Uterus (tissue), 4 donors: ENCODE measurements at places on chromosomes 7 and 10. TPM values are rescaled to one million over a fixed set of nuclear protein-coding genes. Genes with fewer than 3 reads are reported as not detected.

DNA sequence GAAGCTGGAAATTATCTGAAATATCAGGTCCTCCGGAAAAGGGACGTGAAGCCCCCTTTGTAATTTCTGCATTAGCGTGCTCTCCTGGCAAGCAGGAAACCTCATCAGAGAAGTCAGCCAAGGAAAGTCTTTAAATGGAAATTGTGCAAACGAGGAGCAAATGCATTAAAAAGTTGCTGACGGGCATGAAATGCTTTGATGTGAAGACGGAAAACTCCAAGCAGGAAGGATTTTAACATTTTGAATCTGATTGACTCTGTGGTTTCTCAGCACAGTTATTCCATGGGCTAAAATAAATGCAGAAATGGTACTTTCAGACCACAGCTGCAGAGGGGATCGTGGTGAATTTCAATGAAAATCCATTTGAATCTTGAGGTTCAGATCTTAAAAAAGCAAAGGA is 167.8 kb downstream of the AHR start:
- H3K27ac ChIP-seq, result no peak overlapping the region
- no peaks in the 10 kb centered on the region for H3K36me3 ChIP-seq
- no peaks in the 10 kb centered on the region for H3K27me3 ChIP-seq
- no peak for DNase-seq
- H3K4me1 ChIP-seq, result no peaks in the 10 kb centered on the region

DNA sequence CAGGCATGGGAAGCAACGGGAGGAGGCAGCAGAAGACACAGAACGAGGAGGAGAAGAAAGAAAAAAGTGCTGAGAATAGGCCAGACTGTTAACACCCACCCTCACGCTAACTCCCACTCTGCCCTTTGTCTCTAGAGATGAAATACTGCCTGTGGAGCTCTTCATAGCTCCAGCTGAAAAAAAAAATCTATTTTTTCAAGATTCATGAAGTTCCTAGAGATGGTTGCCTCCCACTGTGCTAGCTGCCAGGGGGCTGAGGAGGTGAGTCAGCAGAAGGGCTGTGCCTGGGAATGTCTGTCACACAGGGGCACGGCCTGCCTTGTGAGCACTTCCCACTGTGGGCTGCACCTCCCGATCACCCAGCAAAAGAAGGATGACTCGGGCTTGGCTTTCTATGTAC is 144.5 kb downstream of the RNF216 start:
- peak; percentile 88 for DNase-seq
- H3K27me3 ChIP-seq, result no peaks in the 10 kb centered on the region
- peak overlapping the region; percentile 71 for H3K27ac ChIP-seq
- no peak overlapping the region for H3K4me3 ChIP-seq
- H3K4me1 ChIP-seq, result peaks cover 21% of the 10 kb centered on the region

DNA sequence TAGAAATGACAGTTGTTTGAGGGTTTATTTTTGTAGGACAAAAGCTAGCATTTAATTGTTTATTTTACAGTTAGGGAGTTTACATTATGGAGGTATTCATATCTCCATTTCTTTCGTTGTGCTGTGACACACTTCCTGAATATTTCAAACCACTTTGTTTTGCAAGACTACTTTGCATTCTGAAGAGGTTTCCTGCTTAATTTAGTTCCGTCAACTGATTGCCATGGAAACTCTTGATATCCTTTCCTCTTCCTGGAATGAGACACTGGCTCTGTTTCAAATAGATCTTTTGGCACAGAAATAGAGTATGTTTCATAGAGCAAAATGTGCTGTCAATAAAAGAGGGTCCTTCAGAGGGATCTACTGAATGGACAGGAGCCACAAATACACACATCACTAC is 159.5 kb upstream of the AGR3 start:
- H3K27ac ChIP-seq, result no peak overlapping the region
- no peaks in the 10 kb centered on the region for H3K27me3 ChIP-seq
- no peaks in the 10 kb centered on the region for H3K4me1 ChIP-seq
- H3K36me3 ChIP-seq, result no peaks in the 10 kb centered on the region
- no peak for DNase-seq
- no peak overlapping the region for H3K4me3 ChIP-seq

- DNase-seq, result no peak
- no peak overlapping the region for H3K27ac ChIP-seq
- H3K36me3 ChIP-seq, result no peaks in the 10 kb centered on the region
These were observed 97.4 kb downstream of the RAB18 start for GRCh38 chr10:27601503-27601902.

GRCh38 chr7:106668861-106669524 is 8.0 kb upstream of the CCDC71L start:
- no peak overlapping the region for H3K4me3 ChIP-seq
- H3K4me1 ChIP-seq, result no peaks in the 10 kb centered on the region
- H3K27me3 ChIP-seq, result no peaks in the 10 kb centered on the region
- no peak for DNase-seq
- H3K27ac ChIP-seq, result no peak overlapping the region
- H3K36me3 ChIP-seq, result no peaks in the 10 kb centered on the region

- H3K36me3 ChIP-seq, result no peaks in the 10 kb centered on the region
- H3K4me3 ChIP-seq, result no peak overlapping the region
- H3K27me3 ChIP-seq, result no peaks in the 10 kb centered on the region
- H3K27ac ChIP-seq, result no peak overlapping the region
These were observed 122.9 kb downstream of the LSMEM1 start for GRCh38 chr7:112603673-112604072.

DNA sequence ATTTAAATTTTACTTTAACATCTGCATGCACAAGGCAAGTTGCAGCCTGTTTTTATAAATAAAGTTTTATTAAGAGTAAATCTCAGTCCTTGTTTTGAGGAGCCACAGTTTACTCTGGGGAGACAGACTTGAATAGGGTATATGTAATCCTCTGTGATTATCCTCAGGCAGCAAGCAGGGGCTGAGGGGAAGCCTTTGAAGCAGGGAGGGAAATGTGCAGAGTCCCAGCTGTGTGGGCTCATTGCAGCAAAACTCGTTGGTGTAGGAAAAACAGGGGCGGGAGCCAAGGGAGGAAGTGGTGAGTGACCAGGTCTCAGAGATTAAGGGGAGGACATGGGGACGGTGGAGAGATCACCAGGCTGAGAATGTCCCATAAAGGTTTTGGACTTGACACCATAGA is 34.3 kb upstream of the SMC3 start:
- H3K27ac ChIP-seq, result no peak overlapping the region
- DNase-seq, result no peak
- H3K4me3 ChIP-seq, result no peak overlapping the region
- H3K27me3 ChIP-seq, result peaks cover 2% of the 10 kb centered on the region
- no peaks in the 10 kb centered on the region for H3K36me3 ChIP-seq

DNA sequence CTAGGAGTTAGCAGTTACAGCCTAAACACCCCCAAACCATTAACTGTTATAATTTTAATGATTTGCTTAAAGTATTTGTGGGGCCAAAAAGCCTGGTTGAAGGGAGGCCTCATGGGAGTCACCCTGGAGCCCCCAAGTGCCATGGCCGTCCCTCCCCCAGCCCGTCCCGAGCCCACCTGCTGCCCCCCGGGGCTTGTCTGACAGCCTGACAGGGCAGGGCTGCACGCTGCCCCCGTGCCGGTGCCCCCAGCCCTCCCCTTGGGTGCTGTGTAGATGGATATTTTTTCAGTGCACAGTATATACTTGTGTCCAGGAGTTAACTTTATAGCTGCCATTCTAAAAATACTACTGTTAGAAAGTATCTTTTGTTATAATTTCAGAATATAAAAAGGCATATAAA is 108.4 kb downstream of the CYTH3 start:
- H3K36me3 ChIP-seq, result no peaks in the 10 kb centered on the region
- no peak for DNase-seq
- no peaks in the 10 kb centered on the region for H3K4me1 ChIP-seq

- H3K27ac ChIP-seq, result no peak overlapping the region
- H3K4me1 ChIP-seq, result no peaks in the 10 kb centered on the region
- H3K4me3 ChIP-seq, result no peak overlapping the region
- H3K27me3 ChIP-seq, result no peaks in the 10 kb centered on the region
- DNase-seq, result no peak
- H3K36me3 ChIP-seq, result no peaks in the 10 kb centered on the region
These were observed 480.3 kb upstream of the C7orf33 start for GRCh38 chr7:148110097-148110868.

GRCh38 chr7:128359939-128360338 is 1.6 kb downstream of the PRRT4 start:
- DNase-seq, result no peak
- no peaks in the 10 kb centered on the region for H3K4me1 ChIP-seq
- H3K4me3 ChIP-seq, result no peak overlapping the region
- no peak overlapping the region for H3K27ac ChIP-seq
- no peaks in the 10 kb centered on the region for H3K27me3 ChIP-seq

- H3K4me1 ChIP-seq, result no peaks in the 10 kb centered on the region
- no peak overlapping the region for H3K4me3 ChIP-seq
- H3K36me3 ChIP-seq, result no peaks in the 10 kb centered on the region
- DNase-seq, result no peak
These were observed 44.1 kb downstream of the HTR7 start for GRCh38 chr10:90813594-90814365.

DNA sequence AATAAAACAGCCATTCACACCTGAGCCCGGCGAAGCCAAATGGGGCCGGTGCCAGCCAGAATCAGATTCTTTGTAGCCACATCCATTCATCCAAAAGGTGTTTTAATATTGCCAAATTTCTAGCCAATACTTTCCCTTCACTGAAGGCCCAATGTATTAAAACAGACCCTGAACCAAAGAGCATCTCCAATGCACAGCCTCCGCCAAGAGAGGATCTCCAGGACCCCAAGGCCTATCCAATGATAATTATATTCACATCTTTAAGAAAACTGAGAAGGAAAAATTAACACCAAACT is 12.2 kb downstream of the EBF3 start:
- H3K4me3 ChIP-seq, result no peak overlapping the region
- no peaks in the 10 kb centered on the region for H3K27me3 ChIP-seq
- no peak overlapping the region for H3K27ac ChIP-seq
- no peaks in the 10 kb centered on the region for H3K4me1 ChIP-seq
- no peak for DNase-seq
- H3K36me3 ChIP-seq, result no peaks in the 10 kb centered on the region

DNA sequence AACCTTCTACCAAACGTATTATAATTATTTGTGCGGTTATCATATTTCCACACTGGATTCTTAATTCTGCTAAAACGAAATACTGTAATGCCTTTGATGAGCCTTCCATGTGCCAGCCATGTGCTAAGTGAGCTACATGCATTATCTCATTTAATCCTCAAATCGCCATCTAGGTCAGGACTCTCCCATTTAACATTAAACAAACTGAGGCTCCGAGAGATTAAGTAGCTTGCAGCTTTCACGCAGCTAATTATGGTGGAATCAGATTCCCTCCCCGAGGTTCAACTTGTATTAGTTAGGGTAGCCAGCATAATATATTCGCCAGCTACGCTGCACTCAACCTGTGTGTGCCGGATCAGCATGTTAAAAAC is 798 bp upstream of the TSPAN33 start:
- H3K4me3 ChIP-seq, result no peak overlapping the region
- no peaks in the 10 kb centered on the region for H3K27me3 ChIP-seq
- DNase-seq, result no peak
- H3K27ac ChIP-seq, result no peak overlapping the region
- H3K4me1 ChIP-seq, result peaks cover 4% of the 10 kb centered on the region
- H3K36me3 ChIP-seq, result no peaks in the 10 kb centered on the region

DNA sequence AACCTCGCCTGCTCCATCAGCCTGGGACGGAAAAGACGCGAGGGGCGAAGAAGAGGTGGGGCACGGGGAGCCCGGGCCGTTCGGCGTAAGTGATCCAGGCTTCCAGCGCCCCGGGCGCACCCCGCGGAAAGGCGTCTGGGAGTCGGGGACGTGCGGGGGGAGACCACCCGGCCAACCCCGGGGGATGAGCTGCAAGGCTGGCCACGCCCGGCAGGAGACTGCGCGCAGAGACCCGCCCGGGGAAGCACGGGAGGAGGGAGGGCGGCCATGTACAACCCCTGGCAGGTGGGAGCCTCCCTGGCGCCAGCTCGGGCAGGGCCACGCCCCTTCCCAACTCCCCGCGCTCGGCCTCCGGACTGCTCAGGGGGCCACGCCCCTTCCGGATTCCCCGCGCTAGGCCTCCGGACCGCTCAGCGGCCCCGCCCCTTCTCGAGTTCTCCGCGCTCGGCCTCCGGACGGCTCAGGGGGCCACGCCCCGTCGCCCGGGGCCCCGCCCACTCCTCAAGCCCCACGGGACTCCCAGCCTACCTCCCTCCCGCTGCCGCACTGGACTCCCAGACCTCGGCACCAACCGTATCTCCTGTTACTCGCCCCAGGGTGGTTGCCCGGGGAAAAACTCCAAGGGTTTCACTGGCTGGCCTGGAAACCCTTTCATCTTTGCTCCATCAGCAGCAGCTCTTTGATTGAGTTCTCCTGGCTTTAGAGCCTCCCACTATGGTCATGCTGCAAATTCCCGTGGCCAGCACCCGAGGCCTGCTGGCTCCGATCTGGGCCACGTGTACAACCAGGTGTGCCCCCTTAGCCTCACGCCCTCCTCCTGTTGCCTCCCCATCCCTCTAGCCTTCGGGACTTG is 284.4 kb downstream of the ZEB1 start:
- peak overlapping the region; percentile 57 for H3K4me3 ChIP-seq
- no peaks in the 10 kb centered on the region for H3K27me3 ChIP-seq
- peak; percentile 99 for DNase-seq

DNA sequence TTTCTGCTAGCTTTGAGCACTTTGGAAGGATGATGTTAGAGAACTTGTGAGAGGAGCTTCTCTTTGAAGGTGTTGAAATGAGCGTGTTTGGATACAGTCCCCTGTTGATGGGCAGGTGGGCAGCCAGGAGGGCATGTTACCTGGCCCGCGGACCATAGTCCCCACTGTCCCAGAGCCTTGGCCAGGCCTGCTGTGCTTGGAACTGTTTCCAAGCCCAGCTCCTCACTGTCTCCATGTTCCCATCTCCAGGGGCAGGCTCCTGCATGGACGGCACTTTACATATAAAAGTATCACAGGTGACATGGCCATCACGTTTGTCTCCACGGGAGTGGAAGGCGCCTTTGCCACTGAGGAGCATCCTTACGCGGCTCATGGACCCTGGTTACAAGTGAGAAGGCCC is 27.2 kb upstream of the TRIM8 start:
- no peaks in the 10 kb centered on the region for H3K36me3 ChIP-seq
- DNase-seq, result no peak
- peaks cover 12% of the 10 kb centered on the region for H3K4me1 ChIP-seq
- no peak overlapping the region for H3K27ac ChIP-seq

The OR2A1 gene
- 3.8 TPM for total RNA-seq

The HOXA6 gene
- 1.8 TPM for total RNA-seq

The ELAPOR2 gene
- total RNA-seq, result 16.2 TPM

The FLNC gene
- 126 TPM for total RNA-seq

The FOXK1 gene
- total RNA-seq, result 9.0 TPM
